ENCODE measurements at places on chromosomes 4 and X.

DNA sequence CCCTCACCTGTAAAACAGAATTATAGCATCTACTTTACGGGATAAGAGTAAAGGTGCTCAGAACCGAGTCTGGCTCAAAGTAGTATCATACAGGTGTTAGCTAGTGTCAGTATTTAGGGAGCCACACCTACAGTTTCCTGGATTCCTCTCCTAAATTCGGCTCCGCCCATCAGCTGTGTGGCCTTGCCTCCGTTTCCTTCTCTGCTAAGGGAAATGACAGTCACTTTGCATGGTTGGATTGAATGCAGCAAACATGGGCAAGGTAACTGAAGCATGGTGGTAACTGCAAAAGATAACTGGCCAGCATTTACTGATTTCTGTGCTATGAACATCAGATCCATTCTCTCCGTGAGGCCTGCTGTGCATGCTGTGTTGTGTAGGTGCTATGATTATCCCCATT lies 2.8 kb downstream of the PPP1R3F start:
- no peak for DNase-seq

GRCh38 chr4:27934871-27935270 lies 1074.2 kb downstream of the STIM2 start:
- no peak for DNase-seq

- DNase-seq: no peak
These were observed 633 bp upstream of the TRIML2 start for GRCh38 chr4:188110036-188110435.

DNA sequence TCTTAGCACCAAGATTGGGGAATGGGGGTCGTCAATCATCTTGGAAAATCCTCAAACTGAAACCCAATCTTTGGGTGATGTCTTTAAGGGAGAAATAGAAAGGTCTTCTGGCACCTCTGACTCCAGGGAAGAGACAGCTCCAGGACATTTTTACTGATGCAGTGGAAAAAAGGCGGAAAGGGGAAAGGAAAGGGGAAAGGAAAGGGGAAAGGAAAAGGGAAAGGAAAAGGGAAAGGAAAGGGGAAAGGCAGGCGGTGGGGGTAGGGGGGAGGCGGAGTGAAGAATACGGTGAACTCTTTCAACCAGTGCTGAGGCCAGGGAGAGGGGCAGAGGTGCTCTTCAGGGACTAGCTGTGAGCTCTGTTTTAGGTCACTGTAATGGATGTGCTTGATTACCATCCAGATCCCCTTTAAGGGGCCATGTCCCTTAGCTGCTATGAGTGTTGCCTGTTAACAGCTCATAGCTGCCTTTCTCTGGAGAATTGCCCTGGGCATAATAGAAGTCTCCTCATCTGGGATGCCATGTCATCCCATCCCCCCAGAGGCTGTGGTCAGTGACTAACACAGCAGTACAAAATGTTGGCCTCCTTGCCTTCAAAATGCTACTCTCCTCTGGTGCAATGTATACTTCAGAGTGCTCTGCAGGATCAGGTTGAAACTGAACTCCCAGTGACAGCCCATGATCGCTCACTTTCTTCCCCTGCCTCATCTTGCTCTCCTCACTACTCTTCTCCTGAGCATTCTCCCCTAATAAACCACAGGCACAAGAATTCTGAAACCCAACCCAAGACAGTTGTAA lies 92.4 kb upstream of the AP1S2 start:
- no peak for DNase-seq

- no peak for DNase-seq
These were observed 92.5 kb downstream of the PPP3CA start for GRCh38 chr4:101254776-101255175.

All from NCI-H446 (cell line).